Keratinocyte (primary cell): ENCODE measurements at places on chromosomes 11 and 22.

DNA sequence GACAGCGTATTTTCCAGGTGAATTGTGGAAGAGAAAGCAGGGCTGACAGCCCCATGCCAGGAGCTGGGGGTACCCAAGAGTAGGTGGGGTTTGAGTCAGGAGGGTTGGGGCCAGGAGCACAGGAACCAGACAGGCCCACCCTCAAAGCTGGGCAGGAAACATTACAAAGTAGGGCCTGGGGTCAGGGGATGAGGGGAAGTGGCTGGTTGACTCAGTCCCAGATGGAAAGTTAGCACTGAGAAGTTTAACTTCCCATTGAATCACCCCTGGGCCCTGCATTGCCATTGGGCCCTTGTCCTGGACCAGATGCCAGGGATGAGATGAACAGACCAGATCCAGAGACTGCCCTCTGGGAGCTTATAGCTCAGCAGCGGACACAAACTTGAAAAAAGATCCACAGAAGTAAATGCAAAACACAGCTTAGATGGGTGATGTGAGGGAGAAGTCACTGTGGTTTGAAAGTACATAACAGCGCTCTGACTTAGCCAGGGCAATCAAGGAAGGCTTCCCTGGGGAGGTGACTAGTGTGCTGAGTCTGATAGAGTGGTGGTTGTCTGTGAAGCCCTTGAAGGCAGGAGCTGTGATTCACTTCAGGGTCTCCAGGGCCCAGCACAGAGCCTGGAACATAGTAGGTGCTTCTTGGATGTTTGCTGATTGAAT is 2.2 kb downstream of the MAFF start:
- no peak for DNase-seq

GRCh38 chr11:69443968-69444364 is 37.5 kb upstream of the LINC01488 start:
- no peak for DNase-seq

- DNase-seq = no peak
Measured at GRCh38 chr22:27283714-27284113, 517.8 kb downstream of the MN1 start.

DNA sequence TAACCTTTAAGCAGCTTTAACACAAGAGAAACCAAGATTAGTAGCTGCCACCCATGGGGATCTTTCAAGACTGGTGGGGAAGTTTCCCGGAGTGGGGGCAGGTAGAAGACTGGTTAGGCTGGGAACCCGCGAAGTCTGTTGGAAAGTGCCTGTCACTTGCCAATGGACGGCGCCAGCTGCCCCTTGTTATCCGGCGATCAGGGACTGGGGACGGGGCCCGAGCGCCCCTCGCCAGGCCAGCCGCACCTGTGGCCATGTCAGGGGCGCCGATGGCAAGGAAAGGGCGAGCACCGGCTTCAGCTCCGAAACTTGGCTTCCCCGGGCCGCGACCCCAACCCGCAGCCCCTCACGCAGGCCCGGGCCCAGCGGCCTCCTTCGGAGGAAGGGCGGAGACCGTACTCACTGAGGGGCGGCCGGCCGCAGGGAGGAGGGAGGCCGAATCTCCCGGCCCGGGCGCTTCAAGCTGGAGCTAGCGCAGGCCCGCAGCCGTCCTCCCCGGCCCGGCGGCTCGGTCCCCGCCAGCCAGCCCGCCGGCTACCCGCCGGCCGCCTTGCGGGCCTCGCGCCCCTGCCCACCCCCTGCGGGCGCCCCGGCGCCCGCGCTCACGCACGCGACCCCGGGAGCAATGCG is 539 bp downstream of the EIF4ENIF1 start:
- DNase-seq = no peak

GRCh38 chr11:61056571-61056970 is 45.7 kb upstream of the CD5 start:
- no peak for DNase-seq

DNA sequence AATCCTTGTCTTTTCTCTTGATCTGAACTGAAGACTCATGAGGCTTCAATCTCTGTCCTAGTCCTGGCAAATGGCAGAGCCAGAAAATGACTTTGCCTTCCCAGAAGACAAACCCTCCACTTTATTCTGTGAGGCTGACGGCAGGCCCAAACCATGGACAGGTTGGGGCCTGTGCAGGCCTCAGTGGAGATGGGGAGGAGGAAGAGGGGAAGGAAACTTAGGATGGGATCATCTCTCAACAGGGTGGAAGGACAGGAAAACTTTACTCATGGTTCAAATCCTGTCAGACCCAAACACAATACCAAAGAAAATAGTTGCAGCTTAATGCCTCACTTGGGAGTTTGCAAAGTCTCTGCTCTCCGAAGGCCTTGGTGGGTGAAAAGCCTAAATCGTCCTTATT is 9.8 kb downstream of the RPL27A start:
- no peak for DNase-seq

DNA sequence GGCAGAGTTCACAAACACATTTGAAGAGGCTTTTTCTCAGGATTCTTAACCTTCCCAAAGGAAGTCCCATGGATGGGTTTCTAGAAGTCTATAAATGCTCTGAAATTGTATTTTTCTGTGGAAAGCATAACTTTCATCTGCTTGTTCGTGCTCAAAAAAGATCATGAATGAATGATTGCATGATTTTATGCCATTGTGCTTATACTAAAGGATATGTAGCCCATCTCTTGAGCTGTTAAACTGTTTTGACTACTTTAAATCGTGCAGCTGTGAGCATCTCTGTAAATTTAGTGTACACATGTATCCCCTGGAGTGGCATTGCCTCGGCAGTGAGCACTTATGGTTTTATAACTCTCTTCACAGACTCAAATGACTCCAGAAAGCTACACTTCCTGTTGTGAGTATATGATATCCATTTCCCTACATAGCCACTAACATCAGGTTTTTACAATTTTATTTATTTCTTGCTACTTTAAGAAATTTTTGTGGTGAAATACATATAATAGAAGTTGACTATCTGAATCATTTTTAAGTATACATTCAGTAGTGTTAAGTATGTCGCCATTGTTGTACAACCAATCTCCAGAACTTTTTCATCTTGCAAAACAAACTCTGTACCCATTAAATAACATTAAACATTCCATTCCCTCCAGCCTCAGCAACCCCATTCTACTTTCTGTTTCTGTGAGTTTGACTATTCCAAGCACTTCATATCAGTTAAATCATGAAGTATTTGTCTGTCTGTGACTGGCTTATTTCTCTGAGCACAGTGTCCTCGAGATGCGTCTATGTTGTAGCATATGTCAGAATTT is 8.0 kb downstream of the NEAT1 start:
- DNase-seq = no peak

- DNase-seq = no peak
Measured at GRCh38 chr11:15976433-15977045, 379.8 kb downstream of the SOX6 start.

GRCh38 chr22:16563555-16564520 is 28.8 kb downstream of the CCT8L2 start:
- no peak for DNase-seq

GRCh38 chr11:61071913-61072312 is 30.4 kb upstream of the CD5 start:
- DNase-seq = no peak

- no peak for DNase-seq
Measured at GRCh38 chr11:895331-896110, 15.1 kb downstream of the CHID1 start.
